Cardiac septum (tissue), 1 donor: ENCODE measurements at places on chromosomes 2 and 18.

- DNase-seq = no peak
Measured at GRCh38 chr2:235784788-235785187, 290.9 kb downstream of the AGAP1 start.

- no peak for DNase-seq
Measured at GRCh38 chr2:96128456-96128855, 9.8 kb downstream of the ASTL start.

DNA sequence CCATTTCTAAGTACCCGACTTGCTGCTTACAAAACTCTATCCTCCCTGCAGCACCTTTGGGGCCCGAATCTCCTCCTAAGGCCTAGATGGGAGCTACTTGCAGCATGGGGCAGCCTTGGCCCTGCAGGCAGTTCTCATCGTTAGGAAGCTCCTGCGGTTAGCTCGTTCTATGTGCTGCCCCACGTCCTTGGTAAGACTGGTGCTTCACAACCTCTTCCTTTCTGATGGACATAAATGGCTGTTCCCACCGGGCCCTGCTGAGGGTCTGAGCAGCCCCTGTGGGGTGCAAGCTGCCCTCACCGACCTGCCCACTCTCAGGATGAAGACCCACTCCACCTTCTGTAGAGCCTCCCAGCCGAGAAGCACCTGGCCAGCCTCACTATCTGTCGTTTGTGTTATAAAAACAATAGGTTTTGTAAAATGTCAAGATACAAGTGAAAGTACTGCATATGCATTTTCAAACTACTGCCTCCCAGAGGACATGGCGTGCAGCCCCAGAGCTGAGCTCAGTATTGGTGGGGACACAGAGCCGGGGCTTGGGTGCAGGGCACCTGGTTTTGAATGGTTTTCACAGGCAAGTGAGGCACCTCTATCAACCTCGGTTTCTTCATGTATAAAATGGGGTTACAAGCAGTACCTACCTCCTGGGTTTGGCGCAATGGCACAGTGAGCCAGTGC, 19.4 kb downstream of the OTOF start:
- no peak for DNase-seq

DNA sequence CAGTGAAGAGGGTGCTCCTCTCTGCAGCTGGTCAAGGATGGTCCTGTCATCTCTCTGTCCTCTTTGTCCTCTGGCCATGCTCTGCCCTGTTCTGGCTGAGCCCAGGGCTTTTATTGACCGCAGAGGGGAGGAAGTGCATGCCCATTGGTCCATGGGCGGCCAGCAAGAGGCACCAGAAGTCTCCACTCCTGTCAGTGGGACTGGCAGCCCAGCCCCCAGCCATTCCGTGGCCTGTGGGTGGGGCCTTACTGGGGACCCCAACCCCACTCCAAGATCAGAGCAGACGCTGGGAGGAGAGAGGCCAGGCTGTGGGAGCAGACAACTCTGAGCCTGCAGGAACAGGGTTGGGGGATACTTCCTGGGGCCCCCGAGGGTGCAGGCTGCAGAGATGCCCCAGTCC, 156.9 kb downstream of the CTNNA2 start:
- no peak for DNase-seq

DNA sequence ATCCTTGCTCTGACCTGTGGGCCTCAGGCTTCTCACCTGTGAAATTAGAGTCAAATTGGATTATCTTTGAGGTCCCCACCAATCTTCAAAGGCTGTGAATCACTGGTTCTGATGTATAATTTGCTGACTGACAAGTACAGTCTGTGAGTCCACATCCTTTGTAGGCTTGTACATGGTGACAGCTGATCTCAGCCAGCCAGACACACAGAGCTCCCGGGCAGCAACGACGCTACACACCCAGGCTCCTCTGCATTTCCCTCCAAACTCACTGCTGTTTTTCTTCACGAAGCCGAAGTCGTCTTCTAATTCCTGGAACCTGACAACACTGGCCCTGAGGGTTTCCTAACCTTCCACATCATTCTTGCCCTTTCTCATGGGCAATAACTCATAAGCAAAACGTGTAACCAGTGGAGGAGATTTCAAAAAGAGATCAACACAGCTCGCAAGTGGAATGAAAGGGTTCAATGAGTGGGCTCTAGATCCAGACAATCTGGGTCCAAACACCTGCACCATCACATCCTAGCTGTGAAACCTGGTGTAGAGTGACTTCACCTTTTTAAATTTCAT, 37.9 kb upstream of the EVA1A start:
- DNase-seq = no peak

GRCh38 chr2:223238301-223238700, 186.3 kb downstream of the KCNE4 start:
- DNase-seq = no peak
